ENCODE measurements at places on chromosomes 7 and 10. TPM values are rescaled to one million over a fixed set of nuclear protein-coding genes. Genes with fewer than 3 reads are reported as not detected.

Gene PLPP4
- total RNA-seq: not detected

Gene MYOZ1
- not detected for total RNA-seq

Gene HOXA11
- total RNA-seq: 4.8 TPM

Gene FAM25A
- total RNA-seq: not detected

Gene ATOH7
- under 0.01 TPM for total RNA-seq

Data from subcutaneous preadipocyte (primary cell).